ENCODE measurements at places on chromosomes 13 and 19.
A peak's percentile ranks its signal among the peaks of the same experiment; 100 is the strongest.

DNA sequence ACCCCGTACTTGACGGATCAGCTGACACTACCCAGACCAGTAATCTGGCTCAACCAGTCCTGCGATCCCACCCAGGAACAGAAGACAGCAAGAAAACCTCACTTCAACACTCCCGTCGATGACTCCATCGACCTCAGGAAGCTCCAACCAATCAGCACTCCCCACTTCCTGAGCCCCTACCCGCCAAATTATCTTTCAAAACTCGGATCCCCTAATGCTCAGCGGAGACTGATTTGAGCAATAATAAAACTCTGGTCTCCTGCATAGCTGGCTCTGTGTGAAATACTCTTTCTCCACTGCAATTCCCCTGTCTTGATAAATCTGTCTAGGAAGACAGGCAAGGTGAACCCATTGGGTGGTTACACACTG lies 1.2 kb downstream of the LSM4 start:
- DNase-seq: no peak

DNA sequence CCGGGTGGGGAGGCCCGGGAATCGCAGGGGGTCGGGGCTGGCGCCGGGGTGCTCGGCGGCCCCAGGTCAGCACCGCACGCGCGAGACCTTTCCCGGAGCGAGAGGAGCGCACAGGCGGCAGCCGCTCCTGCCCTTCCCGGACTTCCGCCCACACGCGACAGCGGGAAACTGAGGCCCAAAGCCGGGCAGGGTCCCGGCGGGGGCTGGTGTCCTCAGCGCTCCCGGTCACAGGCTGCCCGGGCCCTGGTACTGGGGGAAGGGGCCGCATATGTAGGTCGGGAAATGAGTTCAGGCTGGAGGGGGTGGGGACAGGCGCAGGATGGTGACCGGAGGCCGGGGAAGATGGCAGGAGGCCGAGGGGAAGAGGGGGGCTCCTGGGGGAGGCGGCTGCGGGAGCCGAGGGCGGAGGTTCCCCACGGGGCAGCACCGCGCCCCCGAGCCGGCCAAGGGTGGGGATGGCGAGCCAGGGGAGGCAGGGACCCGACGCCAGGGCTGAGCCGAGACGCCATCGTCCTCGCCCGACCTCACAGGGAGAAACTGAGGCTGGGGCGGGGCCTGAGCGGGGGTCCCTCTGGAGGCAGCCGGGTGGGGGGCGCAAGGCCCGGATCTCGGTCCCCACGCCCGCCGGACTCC lies 662 bp downstream of the CBARP start:
- DNase-seq: no peak

DNA sequence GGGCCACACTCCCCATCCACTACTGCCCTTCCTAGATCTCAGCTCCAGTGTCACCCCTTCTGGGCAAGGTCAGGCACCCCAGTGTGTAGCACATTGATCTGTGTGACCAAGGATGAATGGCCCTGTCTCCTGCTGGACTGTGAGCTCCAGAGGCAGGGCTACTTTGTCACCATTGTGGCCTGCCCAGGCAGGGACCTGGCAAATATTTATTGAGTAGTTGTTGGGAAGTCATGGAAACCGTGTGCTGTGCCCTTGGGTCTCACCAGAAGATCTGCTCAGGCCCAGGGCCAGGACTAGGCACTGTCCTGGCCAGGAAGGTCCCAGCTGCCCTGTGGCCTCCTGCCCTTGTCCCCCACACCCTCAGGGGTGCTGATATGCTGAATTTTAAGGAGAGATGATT lies 10.5 kb downstream of the NACC1 start:
- no peak for DNase-seq

GRCh38 chr13:55714120-55714519 lies 1426.6 kb upstream of the PRR20A start:
- DNase-seq: no peak

GRCh38 chr19:38898788-38899446 lies 501 bp downstream of the SIRT2 start:
- DNase-seq: no peak

GRCh38 chr13:73399347-73400216 lies 340.8 kb downstream of the KLF5 start:
- DNase-seq: no peak

DNA sequence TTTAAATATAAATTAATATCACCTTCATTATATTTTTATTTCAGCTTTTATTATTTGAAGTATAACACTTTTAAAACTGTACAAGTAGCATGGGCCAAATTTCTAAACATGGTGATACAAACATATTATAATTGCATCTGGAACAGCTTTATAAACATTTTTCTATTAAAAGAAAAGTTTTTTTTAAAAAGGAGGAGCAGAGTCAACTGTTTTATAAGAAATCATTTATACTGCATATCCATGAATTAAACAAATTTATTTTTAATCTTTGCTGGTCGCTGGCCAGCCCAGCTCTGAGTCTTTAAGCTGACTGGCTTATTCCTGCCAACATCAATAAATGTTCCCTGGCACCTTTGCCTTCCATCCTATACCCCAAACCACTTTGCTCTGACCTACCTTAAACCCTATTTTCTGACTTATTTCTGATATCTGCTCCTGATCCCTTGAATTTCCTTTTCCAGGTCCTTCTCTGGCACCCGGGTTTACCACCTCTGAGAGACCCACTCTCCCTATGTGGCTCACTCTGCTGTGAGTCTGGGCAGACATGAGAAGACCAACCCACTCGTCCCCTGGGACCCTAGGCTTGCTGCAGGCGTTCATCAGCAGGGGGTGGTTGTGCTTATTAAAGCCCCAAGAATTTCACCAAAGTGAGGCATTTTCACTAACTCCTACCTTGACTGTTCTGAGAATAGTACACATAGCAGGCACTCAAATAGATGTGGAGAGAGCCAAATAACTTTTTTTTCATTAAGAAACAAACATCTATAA lies 220.3 kb downstream of the KLF12 start:
- DNase-seq: no peak

DNA sequence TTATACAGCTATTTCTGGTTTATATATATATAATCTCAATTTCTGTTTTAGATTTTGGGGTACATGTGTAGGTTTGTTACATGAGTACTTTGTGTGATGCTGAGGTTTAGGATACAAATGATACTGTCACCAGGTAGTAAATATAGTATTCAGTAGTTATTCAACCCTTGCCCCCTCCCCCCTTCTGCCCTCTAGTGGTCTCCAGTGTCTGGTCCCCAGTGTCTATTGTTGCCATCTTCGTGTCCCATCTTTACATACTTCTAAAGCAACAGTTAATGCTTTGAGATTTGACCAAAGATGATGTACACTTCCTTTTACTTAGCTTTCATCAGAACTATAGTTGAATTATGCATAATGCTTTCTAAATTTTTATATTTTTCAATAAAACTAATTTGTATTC lies 1623.4 kb upstream of the PRR20A start:
- DNase-seq: peak; percentile 8

DNA sequence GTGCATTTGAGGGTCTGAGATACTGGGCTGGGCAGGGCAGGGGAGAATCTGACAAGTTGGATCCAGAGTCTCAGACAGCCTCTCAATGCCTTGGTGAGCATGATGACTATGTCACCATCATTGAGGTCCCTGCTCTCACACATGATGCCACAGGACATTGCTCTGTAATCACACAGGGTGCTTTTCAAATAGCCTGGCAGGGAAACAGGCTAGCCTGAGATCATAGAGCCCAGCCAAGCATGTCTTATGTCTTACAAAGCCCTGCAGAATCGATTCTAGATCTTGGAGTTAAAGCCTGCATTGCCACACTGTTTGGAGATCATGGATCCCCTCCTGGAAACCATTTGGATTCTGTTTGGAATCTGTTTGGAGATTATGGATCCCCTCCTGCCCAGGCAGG lies 5.3 kb downstream of the KCNN1 start:
- no peak for DNase-seq

- no peak for DNase-seq
Measured at GRCh38 chr19:39479916-39480315, 722 bp upstream of the TIMM50 start.

DNA sequence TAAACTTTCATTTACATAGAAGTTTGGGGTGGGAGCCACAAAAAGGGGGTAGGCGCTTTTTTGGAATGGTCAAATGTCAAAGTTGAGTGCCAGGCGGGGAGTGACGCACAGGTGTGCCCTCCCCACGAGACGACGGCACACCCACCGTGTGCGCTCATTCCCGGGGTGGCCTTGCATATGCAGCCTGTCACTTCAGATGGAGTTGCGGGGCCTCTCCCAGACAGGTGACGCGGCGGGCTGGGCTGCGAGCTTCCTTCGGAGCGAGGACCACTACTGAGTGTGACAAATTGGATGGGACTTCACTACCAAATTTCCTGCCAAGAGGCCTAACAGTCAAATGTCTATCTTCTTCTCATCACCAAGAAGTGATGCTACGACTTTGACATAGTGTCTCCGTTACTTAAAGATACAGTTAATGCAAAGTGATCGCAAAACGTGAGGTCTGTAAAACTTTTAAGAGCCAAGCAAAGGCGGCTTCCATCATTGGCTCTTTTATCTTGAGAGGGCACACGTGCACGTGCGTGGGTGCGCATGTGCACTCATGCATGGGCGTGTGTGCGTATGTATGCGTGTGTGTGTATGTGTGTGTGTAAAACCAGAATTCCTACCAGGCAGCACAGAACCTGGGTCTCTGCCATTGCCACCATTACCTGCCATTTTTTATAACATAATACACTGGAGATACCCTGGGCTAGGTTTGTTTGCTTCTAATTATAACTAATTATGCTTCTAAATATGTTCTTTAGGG lies 43.1 kb downstream of the TSHZ3 start:
- DNase-seq: no peak

DNA sequence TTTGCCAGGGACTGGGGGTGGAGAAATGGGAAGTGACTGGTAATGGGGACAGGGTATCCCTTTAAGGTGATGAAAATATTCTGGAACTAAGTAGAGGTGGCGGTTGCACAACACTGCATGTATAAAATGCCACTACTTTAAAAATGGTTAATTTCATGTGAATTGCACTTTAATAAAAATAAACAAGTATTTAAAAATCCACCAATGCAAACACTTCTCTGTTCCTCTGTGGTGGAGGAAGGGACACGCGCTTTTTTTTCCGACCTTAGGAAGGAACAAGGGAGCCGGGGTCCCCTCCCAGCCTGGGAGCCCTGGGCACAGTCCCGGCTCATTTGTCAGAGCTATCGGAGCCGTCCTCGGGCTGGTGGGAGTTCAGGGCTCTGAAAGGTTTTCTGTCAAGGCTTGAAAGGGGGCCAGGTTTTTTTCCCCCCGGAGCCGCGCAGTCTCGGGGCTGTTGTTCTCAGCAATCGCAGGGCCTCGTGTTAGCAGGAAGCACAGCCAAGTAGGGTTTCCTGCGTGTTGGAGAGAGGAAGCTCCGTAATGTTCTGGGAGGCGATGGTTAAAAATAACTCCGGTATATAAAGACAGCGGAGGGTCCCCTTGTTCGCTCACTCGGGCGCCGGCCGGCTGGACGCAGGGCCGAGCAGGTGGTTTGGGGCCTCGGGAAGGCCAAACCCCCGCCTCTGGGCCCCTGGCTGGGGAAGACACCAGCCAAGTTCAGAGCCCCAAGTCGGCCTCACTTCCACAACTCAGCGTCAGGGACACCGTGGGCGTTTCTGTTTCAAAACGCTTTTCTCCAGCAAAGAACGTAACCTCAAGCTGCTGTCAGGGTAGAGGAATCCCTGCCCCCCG lies 41.2 kb upstream of the KLF2 start:
- no peak for DNase-seq

DNA sequence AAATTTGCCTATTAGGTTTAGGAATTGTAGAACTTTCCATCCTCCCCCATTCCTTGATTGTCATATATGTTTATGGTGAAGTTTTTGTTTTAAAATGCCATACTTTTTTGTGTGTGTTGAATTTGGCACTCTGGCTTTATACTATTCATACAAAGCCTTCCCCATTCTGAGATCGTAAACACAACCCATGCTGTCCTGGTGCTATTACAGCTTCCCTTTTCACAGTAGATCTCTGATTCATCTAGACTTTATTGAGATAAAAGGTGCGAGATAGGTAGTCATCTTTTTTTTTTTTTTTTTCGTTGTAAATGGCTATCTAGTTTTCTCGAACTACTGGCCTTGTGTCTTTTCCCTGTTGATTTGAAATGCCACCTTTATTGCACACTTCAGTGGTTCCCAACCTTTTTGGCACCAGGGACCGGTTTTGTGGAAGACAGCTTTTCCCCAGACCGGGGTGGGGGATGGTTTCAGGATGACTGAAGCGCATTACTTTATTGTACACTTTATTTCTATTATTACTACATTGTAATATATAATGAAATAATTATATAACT lies 94.6 kb downstream of the LRCH1 start:
- DNase-seq: no peak

GRCh38 chr19:843836-844545 lies 3.2 kb downstream of the PRTN3 start:
- no peak for DNase-seq

DNA sequence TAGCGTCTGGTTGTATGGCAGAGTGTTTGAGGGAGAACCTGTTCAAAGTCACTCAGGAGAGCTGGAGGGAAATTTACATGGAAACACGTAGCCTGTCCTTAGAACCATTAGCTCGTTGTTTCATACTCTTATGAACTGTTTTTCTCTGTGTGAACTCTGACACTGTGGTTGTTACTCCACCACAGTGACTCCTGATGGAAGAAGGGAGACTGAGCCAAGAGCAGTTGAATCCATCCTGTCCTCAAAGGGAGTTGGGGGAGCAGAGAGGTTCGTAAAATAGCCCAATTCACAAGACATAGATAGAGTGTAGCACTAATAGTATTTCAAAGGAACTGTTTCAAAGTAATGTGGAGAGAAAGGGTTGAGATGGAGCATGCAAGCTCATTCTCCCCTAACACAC lies 964.8 kb downstream of the PCDH9 start:
- DNase-seq: peak; percentile 19

DNA sequence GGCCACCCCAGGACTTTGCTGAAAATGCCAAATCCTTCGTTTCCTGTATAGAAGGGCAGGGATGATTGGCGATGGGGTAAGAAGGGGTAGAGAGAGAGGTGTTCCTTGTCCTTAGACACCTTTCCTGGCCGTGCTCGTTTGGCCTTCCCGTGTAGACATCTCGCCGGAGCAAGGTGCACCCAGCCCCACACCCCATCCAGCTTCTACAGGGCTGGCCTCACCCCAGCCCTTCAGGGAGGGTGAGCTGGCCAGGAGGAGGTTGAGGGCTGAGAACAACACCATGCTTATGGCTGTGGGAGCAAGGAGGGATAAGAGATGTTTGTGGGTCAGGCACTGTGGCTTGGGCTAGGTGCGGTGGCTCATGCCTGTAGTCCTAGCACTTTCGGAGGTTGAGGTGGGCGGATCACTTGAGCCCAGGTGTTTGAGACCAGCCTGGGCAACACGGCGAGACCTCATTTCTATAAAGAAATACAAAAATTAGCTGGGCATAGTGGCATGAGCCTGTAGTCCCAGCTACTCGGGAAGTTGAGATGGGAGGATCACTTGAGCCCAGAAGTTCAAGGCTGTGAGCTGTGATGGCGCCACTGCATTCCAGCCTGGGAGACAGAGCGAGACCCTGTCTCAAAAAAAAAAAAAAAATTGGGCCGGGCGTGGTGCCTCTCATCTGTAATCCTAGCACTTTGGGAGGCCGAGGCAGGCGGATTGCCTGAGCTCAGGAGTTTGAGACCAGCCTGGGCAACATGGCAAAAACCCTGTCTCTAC lies 15.5 kb downstream of the SMARCA4 start:
- DNase-seq: no peak
